ENCODE measurements at places on chromosomes 3 and 15.

DNA sequence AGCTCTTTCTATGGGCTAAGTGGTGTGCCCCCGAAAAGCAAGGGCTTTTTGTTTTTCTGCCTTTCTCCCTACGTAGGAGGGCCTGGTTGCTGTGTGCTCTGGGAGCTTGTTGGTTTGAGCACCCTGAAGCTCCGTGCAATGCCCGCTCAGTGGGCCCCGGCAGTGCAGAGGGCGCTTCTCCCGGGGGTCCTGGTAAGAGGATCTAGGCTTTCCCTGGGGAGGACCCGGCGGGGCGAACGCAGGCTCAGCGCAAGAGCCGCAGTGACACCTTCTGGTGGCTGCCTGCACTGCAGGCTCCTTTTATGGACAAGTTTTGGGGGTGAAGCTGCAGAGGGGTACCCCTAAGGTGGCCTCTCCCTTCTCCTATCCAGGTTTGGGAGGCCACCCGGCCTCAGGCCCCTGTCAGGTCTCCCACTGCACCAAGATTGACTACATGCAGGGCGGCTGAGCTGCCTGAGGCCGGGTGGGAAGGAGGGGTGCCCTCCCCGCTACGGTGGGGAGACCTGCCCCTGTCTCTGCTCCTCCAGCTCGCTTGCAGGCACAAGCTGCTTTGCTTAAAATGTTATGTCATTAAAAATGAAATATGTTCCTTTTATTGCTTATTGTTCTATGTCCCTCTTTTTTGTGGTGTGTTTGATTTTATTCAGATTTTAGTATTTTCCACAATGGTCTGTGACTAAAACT lies 387.9 kb downstream of the GABRG3 start:
- DNase-seq: no peak

DNA sequence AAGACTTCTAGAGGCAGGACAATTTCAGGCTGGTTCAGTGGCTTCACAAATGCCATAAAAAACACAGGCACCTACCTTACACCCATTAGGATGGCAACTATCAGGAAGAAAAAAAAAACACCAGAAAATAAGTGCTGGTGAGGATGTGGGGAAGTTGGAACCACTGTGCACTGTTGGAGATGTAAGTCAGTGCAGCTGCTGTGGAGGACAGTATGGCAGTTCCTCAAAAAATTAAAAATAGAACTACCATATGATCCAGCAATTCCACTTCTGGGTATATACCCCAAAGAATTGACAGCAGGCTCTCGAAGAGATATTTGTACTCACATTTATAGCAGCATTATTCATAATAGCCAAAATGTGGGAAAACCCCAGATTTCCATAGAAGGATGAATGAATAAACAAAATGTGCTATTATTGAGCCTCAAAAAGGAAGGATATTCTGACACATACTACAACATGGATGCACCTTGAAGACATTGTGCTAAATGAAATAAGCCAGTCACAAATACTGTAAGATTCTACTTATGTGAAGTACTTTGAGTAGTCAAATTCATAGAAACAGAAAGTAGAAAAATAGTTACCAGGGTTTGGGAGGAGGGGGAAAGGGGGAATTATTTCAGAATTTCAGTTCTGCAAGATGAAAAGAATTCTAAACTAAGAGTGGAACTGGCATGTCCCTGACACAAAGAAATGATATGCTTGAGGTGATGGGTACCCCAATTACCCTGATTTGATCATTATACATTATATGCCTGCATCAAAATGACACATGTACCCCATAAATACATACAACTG lies 40.9 kb downstream of the NR1D2 start:
- DNase-seq: no peak

DNA sequence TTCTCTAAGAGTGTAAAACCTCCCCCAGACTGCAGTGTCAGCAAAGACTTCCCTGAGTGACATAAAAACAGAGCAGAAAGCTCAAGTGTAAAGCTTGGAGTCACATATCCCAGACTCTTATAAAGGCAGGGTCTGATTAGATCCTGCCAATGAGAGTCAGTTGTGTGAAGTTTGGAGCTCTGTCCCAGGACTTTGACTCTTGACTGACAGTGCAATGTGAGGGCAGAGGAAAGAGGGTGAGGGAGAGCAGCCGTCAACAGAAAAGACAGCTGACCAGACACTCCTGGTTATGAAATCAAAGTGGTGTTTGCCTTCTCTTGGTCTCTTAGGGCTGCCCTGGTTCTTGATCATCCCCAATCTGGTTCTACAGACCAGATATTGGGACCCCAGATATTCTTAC lies 393.2 kb downstream of the ERC2 start:
- no peak for DNase-seq

DNA sequence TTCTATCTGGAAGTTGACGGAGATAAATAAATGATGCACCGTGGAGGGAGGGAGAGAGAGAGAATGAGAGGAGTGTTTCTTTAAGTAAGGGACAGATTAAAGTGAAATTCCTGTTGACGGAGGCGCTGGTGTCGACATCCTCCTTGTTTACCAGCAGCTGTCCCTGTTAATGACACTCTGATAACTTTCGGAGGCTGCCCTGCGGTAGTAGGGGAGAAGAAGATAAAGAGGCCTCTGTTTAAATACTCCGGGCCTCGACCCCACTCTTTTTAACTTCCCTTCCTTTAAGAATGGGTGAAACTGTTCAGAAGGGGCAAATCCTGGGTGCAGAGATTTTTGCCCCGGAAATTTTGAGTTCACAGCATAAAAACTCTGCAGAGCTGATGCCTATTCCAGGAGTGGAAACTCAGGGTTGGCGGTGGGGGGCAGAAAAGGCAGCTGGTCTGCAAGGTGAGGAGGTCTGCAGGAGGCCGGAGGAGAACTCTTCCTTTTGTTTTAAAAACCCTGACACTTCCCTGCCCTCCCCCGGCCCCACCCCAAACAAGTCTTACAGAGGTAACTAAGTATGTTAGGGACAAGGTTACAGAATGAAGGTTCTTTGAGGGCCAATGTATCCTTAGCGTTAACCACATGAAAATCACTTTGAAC lies 276.6 kb upstream of the NR2F2 start:
- no peak for DNase-seq

GRCh38 chr15:42800731-42801474 lies 64.0 kb upstream of the CDAN1 start:
- no peak for DNase-seq

GRCh38 chr3:15409239-15409638 lies 18.1 kb downstream of the METTL6 start:
- DNase-seq: no peak

DNA sequence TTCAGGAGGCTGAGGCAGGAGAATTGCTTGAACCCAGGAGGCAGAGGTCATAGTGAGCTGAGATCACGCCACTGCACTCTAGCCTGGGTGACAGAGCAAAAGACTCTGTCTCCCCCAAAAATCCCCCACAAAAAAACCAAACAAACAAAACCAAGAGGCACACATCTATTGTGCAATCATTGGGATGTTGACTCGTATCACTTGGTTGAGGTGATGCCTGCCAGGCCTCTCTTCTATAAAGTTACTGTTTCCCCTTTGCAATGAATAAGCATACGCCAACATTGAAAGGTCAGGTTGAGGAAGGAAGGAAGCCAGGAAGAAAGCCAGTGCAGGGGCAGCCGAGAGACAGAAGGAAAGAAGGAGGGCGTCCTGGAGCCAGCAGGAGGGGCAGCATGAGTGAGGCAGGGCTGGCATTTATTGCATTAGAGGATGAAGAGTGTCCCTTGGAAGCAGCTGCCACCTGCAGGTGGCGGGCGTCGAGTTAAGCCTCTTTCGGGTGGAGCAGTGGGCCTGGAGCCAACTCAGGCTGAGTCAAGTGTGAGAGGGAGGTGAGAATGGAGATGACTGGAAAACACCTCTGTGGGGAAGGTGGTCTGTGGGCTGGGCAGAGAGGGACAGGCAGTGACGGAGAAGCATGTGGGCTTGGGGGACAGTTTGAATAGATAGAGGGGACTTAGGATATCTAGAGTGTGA lies 8.3 kb upstream of the CSPG4 start:
- DNase-seq: no peak

DNA sequence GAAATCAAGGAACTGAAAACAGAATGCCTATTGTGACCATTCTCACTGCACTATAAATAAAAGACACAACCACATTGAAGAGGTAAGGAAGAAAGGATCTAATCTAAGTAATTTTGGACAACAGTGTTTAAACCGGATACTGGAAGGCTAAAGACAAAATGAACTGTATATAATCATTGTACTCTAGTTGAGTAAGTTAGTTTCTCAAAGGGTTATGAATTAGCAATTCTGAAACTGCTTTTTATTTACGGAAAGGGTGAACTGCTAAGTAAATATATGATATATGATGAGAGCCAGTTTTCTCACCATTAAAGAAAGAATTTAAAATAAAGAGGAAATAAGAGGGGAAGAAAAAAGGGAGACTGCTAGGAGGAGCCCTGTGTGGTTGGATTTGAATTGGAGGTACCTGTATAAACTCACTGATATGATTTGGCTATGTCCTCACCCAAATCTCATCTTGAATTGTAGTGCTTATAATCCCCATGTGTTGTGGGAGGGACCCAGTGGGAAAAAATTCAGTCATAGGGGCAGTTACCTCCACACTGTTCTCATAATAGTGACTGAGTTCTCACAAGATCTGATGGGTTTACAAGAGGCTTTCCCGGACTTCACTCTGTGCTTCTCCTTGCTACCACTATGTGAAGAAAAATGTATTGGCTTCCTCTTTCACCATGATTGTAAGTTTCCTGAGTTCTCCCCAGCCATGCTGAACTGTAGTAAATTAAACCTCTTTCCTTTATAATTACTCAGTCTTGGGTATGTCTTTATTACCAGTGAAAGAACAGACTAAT lies 607.7 kb downstream of the PYDC2 start:
- no peak for DNase-seq

DNA sequence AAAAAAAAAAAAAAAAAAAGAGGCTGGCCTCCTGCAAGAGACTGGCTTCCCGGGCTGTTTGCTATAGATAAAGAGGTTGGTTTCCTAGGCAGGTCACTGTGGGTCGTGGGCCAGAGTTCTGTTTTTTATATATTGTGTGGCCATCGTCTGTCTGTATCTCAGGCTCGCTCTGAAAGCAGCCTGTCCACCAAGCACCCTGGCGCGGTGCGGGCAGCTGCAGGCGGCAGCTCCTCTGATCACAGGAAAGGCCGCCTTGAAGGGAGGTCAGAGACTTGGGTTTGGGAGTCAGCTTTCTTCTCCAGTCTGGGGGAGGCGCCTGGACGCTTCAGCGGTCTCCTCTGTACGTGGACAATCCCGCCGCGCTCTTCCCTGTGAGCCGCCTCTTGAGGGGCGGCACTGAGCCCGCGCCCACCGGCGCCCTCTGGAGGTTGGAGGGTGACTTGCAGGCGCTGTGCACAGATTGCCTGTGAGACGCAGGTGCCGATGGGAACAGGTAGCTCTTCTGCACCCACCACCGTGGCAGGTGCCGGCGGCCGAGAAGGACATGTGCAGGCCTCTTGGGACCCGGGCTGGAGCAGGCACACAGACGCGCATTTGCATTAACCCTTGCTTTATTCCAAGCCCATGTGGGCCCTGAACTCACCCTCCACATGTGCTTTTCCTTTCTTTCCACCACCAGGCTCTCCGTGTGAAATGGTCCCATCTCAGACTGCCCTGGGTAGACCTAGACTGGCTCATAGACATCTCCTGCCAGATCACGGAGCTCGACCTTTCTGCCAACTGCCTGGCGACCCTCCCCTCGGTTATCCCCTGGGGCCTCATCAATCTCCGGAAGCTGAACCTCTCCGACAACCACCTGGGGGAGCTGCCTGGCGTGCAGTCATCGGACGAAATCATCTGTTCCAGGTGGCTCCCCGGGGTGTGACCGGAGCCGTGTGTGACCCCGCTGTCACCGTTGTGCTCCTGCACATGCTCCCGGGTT lies 89.3 kb downstream of the LRRK1 start:
- DNase-seq: peak; percentile 82

GRCh38 chr3:17911986-17912760 lies 169.7 kb upstream of the TBC1D5 start:
- DNase-seq: no peak

GRCh38 chr3:6354653-6355052 lies 506.3 kb upstream of the GRM7 start:
- no peak for DNase-seq

- DNase-seq: no peak
These were observed 1135.7 kb upstream of the CADM2 start for GRCh38 chr3:83823095-83823494.

Data from stimulated activated CD8-positive, alpha-beta memory T cell treated with anti-CD3 and anti-CD28 coated beads, Interleukin-7, amount 100 ng/mL, for 1 hour (primary cell).